ENCODE measurements at places on chromosomes 16 and 17.

DNA sequence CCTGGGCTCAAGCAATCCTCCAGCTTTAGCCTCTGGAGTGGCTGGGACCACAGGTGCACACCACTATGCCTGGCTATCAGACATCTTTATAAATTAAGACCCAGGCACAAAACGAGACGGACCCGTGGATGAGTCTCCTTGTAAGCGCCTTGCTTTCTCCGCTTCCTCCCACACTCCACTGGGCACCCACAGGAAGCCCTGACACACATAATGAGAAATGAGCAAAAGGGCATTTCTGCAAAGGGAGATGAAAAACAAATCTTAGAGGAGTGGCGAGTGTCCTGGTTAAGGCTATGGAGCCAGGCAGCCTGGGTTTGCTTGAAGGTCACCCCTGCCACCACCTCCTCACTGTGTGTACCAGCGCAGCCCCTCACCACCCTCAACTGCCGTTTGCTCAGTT lies 56.3 kb downstream of the XYLT1 start:
- no peak for DNase-seq

DNA sequence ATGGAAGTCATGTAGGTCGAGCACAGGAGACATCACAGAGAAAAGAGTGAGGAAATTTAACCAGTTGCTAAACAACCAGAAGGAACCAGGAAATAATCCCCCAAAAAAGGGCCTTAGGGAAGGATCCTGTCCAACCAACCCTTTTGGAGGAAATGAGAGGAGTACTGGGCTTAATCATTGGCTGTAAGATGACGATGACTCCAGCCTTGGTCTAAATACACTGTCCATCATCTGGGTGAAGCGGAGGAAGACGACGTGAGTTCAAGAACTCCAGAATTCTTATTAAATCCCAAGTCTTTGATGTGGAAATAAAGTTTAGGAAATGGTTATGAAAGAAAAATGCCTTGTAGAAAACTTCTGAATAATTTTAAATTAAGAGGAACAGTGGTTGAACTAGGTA lies 11.5 kb upstream of the ALOX15 start:
- DNase-seq: no peak

DNA sequence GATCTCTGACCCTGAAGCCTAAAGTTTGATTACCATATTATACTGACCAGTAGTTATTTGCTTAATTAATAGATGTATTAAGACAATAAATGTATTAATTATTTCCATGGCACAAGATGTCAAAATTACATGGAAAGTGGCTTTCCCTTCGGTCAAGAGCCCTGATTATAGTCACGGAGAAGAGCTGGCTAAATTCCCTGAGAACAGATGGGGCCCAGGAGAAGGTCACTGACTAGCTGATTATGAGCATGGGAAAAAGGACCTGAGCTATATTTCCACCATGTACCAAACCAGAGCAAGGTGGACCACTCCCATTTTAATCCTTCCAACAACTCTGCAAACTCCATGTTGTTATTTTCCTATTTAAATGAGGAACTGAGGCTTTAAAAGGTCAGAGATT lies 12.9 kb upstream of the MYO18A start:
- DNase-seq: no peak

GRCh38 chr16:56247018-56247417 lies 55.7 kb downstream of the GNAO1 start:
- no peak for DNase-seq

GRCh38 chr17:18889658-18890057 lies 31.7 kb downstream of the PRPSAP2 start:
- peak; percentile 48 for DNase-seq

GRCh38 chr17:66467766-66468165 lies 165.4 kb downstream of the PRKCA start:
- DNase-seq: no peak

- DNase-seq: peak; percentile 63
Measured at GRCh38 chr16:16861546-16861945, 482.6 kb downstream of the NPIPA7 start.

DNA sequence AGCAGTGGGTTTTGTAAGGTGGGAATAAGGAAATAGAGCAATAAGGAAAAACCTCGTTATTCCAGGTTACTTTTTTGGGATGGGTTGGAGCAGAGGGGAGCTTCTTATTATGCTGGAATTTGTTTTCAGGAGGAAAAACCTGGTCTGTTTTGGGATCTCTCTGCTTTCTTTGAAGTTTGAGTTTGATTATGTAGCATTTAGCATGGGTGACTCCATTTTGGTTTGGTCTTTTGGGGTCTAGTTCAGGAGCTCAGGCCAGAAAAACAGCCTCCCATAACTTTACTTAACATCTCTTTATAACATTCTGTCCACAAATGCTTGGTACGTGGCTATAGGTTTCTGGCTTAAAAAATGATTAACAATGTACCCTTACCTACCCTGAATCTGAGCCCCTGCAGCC lies 8.5 kb upstream of the ZG16 start:
- DNase-seq: no peak

DNA sequence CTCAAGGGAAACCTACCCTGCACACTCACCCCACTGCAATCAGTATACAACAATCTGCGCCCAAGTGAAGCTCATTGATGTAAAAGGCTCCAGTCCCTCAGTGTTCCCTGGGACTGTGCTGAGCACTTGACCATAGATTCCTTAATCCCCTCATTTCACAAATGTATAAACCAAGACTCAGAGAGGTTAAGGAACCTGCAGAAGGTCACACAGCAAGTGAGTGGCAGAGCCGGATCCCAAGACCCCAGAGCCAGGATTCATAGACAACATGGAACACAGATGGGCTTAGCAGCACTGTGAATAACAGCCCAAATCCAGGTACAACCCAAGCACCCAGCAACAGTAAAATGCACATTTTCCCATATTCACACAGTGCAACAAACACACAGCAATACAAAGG lies 225.7 kb downstream of the C16orf78 start:
- DNase-seq: peak; percentile 26

GRCh38 chr16:17877821-17878360 lies 407.1 kb upstream of the XYLT1 start:
- DNase-seq: no peak

DNA sequence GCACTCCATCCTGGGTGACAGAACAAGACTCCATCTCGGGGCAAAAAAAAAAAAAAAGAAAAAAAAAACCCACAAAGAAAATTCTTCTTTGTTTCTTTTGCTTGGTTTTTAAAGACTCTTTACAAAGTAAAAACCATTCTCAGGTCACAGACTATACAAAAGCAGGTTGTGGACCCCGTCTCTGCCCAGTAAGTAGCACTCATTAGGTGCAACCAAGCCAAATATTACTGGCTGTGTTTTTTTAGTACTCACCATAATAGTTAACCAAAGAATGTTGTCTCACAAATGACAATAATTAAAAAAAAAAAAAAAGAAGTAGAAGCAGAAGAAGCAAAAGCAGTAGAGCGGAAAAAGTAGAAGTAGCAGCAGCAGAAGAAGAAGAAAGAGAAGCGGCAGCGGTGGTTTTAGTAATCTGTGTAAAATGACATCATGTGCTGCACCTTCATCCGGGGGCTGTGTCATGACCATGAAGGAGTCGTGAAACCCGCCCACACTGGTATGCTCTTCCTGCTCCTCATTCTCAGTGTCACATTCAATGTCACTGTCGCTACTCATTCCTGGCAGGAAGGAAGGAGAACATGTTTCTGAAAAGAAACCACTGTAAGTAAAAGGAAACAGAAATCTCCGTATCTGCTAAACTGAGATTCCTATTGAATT lies 105.4 kb downstream of the TRIM37 start:
- no peak for DNase-seq

DNA sequence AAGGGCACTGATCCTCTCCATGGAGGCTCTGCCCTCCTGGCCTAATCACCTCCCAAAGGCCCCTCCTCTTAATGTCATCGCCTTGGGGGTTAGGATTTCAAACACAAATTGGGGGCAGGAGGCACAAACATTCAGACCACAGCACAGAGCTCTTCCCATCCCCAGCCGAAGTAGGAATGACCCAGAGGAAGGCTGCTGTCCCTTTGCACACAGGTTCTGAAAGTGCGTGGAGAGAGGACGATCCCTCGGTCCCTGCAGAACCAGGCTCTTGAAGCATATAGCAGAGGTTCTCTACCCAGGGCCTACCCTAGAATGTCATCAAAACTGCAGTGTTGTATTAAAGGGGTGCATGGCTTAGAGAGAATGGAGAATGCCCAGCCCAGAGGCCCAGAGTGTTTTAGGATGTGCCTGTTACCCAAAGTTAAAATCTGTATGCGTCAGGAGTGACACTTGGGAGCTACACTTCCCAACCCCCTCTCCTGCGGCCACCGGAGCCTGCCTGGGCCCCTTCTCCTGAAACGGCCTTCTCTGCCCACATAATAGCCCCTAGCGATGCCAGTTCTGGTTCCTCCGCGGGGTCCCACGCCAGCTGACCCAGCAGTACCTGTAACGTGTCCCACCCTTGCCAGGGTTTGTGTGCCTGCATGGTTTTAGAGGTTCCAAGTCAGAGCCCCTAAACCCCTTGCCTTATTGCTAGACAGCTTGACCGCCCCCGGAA lies 159.5 kb upstream of the CACNG5 start:
- no peak for DNase-seq

- DNase-seq: peak; percentile 94
Measured at GRCh38 chr17:48908853-48909394, 717 bp downstream of the UBE2Z start.

- no peak for DNase-seq
Measured at GRCh38 chr16:74735554-74735953, 34.9 kb upstream of the MLKL start.

DNA sequence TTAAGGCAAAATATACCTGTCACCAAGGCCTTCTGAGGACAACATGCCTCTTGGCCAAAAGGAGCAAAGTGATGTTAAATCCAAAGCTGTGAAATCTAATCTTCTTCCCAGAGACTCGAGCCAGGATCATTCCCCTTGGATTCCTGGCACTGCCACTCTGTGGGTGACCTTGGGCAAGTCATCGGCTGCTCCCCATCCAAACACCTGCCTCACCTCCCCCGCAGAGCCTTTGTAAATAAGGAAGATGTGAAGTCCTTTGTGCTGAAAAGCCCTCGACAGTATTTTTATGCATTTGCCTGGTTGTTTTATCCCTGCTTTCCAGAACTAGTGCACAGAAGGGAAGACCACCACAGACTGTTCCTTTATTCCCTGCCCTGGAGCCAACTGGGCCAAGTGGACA lies 5.4 kb upstream of the CEP295NL start:
- no peak for DNase-seq

- DNase-seq: no peak
Measured at GRCh38 chr17:45675012-45675411, 109.1 kb upstream of the CRHR1 start.

DNA sequence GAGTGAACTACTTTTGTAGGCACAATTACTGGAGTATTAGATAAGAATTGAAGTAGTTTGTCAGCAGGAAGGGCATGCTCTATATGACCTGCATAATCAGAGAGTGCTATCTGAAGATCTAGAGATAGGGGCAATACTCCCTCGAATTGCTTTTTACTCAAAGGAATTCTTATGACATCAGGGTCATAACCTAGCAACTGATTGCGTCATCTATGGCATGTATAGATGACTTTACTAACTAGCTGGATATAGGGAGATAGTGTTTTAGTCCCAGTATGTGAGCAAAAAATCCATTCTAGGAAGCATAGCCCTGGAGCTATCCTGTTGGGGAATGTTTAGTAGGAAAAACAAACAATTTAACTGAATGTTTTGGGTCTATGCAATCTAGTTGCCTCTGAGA lies 109.5 kb upstream of the ZNF267 start:
- DNase-seq: no peak

DNA sequence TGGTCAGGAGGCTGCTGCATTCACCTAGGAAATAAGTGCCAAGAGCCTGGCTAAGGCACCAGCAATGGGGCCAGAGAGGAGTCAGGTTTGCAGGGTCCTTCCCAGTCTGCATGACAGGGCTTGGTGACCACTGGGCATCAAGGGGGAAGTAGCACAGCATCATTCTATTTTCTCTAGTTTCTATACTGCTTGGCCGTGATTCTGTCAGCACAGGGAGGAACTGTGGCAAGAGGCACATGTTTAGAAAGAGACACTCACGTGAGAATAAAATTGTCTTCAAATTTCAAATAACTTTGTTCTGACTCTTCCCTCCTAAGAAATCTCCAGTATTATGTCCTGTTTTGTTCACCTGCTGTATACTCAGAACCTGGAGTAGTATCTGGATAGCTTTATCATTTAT lies 37.8 kb downstream of the ERN1 start:
- no peak for DNase-seq

GRCh38 chr17:62804822-62805221 lies 3.3 kb downstream of the MARCHF10 start:
- no peak for DNase-seq

GRCh38 chr16:49464877-49465504 lies 91.4 kb downstream of the C16orf78 start:
- DNase-seq: peak; percentile 48

DNA sequence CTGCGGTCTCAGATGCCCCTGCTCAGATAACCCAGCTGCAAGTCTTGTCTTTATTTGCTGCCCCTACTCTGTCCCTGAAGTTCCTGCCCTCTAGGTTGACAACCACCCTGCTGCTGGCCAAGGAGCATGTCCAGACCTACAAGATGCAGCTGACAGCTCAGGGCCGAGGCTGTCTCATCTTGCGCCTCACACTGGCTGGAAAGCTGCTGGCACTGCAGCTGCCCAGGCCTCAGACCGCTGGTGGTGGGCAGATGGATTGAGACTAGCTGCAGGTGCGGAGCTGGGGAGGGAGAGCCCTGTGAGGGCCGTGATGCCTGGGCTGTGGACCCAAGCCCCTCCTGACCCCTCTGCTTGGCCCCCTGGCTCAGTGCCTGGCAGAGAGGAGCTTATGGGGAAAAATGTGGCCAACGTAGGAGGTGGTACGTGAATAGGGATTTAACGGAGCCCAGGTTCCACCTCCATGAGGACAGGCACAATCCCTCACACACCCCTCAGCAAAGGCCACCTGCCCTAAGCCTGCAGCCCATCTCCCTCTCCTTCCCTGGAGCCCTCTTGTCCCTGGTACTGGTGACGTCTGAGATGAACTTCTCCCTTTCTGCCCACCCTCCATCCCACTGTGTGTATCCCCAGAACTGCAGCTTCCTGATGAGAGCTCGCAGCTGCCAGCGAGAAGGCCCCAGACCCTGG lies 8.3 kb upstream of the GALK1 start:
- DNase-seq: peak; percentile 48

DNA sequence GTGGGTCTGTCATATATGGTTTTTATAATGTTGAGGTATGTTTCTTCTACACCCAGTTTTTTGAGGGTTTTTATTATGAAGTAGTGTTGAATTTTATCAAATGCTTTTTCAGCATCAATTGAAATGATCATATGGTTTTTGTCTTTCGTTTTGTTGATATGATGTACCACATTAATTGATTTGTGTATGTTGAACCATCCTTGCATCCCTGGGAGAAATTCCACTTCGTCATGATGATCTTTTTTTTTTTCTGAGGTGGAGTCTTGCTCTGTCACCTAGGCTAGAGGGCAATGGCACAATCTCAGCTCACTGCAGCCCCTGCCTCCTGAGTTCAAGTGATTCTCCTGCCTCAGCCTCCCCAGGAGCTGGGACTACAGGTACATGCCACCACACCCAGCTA lies 14.0 kb upstream of the TMEM219 start:
- DNase-seq: no peak

- DNase-seq: no peak
Measured at GRCh38 chr16:56281249-56281805, 90.0 kb downstream of the GNAO1 start.

- DNase-seq: no peak
Measured at GRCh38 chr16:77611386-77611785, 110.9 kb upstream of the NUDT7 start.
